ENCODE measurements at places on chromosomes 7 and 10.

DNA sequence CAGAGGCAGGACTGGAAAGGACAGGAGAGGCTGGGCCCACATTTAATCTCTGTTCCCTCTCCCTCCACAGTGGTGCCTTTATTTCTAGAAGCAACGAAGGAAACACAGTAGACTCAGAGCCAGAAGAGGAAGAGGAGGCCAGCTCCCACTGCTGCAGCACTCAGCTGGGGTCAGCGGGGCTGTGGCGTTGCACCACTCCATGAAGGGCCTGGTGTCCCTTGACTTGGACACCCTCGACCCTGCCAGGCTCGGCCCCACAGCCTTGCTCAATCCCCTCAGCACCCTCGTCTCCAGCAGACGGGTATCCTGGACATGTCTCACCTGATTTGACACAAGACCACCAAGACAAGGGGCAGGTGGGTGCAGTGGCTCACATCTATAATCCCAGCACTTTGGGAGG, 38.8 kb downstream of the PRKAG2 start:
- no peak for DNase-seq

DNA sequence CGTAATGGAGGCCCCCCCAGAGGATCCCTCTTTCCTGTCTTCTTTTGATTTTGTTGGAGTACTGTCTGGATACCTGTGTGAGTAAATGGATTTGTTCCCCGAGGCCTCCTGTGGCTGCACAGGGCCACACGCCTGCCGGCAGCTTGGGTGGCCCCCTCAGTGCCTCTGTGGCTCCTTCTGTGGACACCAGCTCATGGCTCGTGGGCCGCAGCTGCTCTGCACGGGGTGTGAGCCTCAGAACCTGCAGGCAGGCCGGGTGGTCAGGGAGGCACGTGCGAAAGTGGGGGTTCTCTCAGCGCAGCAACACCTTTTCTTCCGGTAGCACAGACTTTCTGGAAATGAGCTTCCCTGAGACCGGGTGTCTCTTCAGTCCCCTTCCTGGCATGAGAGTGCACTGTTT, 70.3 kb downstream of the WDR37 start:
- DNase-seq: no peak

GRCh38 chr7:52017802-52018679, 701.4 kb upstream of the COBL start:
- no peak for DNase-seq

DNA sequence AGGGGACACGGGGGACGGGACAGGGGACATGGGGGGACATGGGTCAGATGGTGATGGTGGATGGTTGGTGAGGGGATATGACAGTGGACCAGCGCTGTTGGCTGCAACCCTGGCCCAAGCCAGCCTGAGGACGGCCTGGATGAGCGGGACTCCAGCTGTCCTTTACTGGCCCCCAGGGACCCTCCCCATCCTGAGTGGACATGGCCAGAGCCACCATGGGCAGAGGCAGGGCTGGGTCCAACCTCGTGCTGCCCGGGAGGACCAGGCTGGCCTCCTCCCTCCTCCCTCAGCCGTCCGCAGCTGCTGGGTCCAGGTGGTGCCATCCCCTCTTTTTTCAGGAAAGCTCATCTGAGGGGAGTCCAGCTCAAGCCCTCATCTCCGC, 30.4 kb downstream of the GET4 start:
- DNase-seq: no peak

DNA sequence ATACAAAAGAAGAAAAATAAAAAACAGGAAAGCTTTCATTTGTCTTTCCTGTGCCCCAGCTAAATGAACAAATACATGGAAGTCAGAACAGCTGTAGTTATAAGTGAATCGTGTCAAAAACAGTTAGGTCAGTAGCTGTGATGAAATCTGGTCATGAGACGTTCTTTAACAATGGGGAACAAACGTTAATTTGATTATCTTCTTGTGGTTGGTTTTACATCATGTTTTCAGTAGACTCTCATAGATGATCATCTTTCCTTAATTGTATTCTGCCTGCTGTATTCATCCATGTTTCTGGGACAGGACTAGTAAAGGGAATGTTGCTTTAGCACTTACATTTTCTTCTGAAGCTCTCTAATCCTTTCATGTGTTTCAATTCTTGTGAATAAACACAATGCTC, 97.0 kb downstream of the PCLO start:
- DNase-seq: no peak

DNA sequence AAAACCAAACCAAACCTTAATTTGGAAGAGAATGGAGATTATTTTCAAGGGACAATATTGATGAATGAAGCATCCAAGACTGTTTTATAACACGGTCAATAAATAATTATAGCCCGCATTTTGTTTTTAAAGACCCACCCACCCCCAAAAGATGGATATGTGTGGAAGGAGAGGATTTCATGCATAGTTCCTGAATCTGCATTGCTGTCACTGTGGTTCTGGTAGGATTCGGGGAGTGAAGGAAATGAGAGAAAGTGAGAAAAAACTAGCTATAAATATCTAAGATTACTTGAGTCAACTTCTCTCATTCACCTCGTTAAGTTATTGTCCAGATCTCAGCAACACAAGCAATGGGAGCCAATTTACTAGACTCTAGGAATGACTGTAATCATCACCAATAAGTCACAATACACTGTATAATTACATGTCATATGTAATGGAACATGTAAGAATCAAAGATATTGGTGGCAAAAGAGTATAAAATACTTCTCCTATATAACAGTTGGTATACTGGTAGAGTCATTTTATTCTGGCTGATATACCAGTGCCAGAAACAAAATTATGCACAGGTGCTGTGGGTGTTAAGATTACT, 30.2 kb downstream of the NAMPT start:
- no peak for DNase-seq

- DNase-seq: no peak
Measured at GRCh38 chr10:3131098-3131497, 41.5 kb downstream of the PITRM1 start.

- DNase-seq: no peak
Measured at GRCh38 chr10:129604333-129605032, 137.4 kb downstream of the MGMT start.

DNA sequence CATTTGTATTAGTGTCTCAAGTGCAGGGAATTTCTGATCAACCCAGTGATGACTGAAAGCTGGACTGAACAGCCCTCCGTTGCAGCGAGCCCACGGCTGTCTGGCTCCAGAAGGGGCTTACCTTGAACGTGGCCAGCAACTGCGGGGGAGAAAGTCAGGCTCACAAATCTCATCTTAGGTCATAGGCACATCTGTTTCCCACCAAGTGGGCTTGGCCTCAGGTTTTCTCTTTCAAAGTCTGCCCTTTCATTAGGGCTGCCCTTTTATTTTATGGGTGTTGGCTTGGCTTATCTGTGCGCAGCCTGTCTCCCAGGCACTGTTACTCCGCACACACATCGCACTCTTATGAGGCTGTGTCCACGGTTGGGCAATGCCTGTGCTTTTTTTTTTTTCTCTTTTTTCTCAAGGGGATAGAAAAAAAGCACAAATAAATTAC, 178.0 kb downstream of the JCAD start:
- no peak for DNase-seq

- DNase-seq: no peak
Measured at GRCh38 chr7:70113536-70113935, 515.3 kb downstream of the AUTS2 start.

GRCh38 chr10:99834410-99834809, 52.0 kb downstream of the ABCC2 start:
- DNase-seq: no peak

DNA sequence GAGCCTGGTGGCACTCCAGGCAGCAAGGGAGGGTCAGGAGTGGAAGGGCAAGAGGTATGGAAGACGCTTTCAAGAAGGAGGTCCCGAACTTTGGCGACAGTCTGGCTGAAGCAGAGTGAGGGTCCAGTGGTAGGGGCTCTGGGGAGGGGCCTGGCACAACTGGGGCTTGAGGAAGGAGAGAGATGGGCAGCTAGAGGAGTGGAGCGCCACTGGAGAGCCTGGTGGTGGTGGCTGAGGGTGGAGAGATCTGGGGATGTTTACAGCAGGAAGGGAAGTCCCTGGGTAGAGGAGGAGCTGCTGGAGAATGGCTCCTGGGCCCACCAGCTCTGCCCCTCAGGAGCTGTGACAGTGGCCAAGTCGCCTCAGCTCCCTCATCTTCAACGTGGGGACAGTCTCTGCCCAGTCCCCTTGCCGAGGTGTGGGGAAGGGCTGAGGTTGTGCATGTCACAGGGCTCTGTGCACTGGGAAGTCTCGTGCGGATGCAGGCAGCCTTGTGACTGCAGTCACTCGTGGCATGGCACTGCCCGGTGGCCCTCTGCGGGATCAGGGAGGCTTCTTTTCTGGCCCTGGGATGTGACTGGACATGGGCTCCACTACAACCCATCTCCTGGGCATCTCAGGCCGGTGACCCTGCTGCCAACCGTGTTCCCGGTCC, 18.5 kb downstream of the UBTD1 start:
- DNase-seq: no peak

DNA sequence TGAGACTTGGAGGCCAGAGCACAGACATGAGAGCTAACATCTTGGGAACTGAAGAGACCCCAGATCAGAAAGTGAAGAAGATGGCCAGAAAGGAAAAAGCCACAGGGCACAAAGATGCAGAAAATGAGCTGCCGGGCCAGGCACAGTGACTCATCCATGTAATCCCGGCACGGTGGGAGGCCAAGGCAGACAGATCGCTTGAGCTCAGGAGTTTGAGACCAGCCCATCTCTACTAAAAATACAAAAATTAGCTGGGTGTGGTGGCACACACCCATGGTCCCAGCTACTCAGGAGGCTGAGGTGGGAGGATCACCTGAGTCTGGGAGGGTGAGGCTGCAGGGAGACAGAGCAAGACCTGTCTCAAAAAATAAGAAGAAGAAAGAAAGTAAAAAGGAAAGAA, 81.4 kb upstream of the MGMT start:
- DNase-seq: no peak

Measured in activated naive CD4-positive, alpha-beta T cell treated with anti-CD3 and anti-CD28 coated beads, Interleukin-2, amount 50 U/mL, for 16 hours (primary cell).